ENCODE measurements at places on chromosomes 4 and X.

DNA sequence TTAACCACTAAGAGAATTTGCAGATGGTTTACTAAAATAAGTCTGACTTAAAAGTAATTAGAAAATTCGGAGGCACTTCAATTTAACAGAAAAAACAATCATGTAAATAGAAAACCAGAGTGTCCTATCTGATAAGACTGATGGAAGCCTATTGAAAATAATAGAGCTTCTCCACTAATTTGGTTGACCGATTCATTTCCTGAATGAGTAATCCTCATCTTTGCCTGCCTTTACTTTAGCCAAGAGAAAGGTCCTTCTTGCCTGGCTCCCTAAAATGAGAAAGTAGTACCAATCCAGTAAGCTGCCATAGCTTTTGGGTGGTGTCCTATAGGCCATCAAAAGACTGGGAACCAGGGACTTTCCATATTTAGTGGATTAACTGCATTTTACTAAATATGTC, 48.4 kb downstream of the KCNIP4 start:
- no peak for DNase-seq

DNA sequence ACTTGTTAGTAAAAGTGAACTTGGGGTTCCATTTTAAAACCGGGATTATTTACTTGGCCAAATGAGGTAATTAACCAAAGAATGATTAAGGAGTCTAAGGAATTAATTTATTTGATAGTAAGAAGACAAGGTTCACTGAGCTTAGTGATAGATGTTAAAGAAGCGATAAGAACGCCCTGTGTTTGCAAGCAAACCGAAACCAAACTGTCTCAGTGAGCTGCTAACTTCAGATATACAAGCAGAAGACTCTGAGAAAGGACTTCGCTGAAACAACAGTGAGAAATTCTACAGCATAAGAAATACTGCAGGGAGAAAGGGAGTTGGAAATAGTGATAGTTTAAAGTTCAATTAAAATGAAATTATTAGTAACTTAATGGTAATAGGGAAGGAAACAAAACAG, 37.6 kb upstream of the SHISA3 start:
- DNase-seq = no peak

- DNase-seq = no peak
These were observed 3.2 kb downstream of the GBA3 start for GRCh38 chr4:22695917-22696316.

- DNase-seq = peak; percentile 71
These were observed 47.5 kb upstream of the GALNT7 start for GRCh38 chr4:173121076-173121561.

DNA sequence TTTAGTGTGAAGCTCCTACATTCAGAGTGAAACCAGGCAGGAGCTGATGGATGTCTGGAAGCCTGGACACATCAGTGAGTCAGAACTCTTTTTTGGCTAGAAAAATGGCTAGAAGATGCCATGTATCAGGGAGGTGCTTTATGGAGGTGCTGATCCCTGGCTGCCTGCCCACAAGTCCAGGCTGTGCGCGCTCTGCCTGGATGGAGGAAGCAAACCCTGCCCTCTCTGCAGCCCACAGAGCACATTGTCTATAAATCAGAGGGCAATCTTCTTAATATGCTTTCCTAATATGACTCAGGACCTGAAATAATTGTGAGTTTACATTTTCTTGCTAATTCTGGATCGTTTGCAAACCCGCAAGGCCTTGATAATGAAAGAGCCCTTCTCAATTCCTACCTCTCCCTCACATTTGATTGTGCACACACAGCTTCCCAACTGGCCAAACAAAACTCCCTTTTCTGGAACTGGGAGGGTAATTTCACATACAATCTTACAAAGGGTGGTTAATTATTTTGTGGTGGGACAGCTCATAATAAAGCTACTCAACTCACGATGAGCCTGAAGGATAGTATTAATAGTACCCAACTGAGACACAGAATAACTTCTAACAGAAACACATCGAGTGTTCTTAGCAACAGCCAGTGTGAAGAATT, 11.7 kb downstream of the MFAP3L start:
- no peak for DNase-seq

DNA sequence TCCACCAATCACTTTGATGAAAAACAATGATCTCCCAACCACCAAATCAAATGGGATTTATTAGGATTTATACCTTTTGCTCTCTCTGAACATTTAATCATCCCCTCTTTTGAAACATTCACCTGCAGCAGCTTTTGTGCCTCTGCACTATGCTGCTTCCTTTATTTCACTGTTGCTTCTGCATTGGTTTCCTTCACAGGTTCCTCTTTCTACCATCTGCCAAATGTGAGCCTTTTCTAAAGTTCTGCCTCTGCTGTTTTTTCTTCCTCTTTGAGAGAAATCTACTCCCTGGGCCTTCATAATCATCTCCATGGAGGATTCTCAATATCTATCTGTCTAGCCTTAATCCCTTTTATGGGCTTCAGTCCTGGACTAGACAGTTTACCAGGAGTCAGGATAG, 24.7 kb downstream of the CUL4B start:
- no peak for DNase-seq

- DNase-seq = no peak
These were observed 130.4 kb upstream of the FRMPD4 start for GRCh38 chrX:12007881-12008280.

GRCh38 chrX:54529151-54529550, 868 bp upstream of the GNL3L start:
- DNase-seq = no peak

GRCh38 chr4:176354884-176355283, 35.1 kb downstream of the SPCS3 start:
- DNase-seq = no peak

GRCh38 chrX:63855896-63856295, 70.9 kb upstream of the ARHGEF9 start:
- no peak for DNase-seq

GRCh38 chr4:110487873-110488272, 11.9 kb downstream of the ENPEP start:
- DNase-seq = no peak

GRCh38 chr4:128866691-128867090, 57.2 kb downstream of the JADE1 start:
- no peak for DNase-seq

GRCh38 chrX:16394290-16394689, 227.0 kb downstream of the MAGEB17 start:
- no peak for DNase-seq

DNA sequence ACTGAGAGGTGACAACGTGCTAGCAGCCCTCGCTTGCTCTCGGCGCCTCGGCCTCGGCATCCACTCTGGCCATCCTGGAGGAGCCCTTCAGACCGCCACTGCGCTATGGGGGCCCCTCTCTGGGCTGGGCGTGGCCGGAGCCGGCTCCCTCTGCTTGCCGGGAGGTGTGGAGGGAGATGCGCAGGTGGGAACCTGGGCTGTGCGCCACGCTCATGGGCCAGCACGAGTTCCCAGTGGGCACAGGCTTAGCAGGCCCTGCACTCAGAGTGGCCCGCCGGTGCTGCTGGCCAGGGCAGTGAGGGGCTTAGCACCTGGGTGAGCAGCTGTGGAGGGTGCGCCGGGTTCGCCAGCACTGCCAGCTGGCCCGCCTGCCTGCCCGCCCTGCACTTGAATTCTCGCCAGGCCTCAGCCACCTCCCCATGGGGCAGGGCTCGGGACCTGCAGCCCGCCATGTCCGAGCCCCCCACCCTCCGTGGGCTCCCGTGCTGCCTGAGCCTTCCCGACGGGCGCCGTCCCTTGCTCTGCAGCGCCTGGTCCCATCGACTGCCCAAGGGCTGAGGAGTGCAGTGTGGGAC, 148.0 kb downstream of the RAPGEF2 start:
- no peak for DNase-seq

DNA sequence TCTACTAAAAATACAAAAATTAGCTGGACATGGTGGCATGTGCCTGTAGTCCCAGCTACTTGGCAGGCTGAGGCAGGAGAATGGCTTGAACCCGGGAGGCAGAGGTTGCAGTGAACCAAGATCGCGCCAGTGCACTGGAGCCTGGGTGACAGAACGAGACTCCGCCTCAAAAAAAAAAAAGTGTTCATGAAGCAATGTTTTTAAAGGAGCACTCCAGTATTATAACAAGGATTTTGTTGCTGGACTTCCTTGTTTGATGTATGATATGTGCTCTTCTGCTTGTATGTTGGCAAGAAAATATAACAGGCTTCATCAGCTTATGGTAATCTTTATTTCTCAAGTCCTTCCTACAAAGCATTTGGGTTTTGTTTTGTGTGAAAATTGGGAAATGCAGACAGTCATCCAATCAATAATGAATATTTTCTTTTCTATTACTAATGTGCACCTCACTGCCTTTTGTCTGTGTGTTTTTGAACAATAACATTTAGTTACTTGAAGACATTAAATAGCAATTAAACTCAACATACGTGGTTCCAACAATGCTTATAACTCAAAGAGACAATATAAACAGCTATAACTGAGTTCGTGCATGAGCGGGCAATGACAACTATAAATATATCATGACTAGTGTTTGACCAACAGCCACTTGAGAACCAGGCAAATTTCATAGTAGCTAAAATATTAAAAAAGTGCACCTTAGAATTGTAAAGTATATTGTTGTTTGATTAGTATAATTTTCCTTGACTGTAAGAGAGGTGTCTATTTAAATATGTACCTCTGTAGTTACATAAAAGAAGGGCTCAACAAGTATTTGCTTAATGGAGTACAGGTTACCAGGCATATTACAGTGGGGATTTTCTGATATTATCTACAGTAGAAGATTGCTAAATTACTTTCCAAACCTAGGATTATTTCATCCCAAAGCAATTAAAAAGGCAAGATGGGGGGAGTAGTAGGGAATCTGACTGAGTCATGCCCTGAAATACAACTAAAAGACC, 210.7 kb downstream of the PPP3CA start:
- DNase-seq = no peak

DNA sequence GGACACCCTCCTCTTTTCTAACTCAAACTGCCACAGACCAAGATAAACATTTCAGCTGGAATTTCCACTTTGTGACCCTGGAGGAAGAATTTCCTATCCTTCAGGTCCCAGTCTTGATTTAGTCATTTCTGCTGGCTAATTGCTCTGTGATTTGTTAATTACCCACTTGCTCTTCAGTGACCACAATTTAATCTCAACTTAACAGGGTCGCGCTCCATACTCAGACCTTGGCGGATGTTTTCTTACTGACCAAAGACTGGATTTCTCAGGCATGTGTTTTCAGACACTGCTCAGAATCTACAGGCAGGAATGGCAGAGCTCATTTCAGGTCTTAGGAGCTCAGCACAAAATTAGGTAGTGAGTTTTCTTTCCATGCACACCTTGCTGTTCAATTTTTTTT, 188.9 kb downstream of the ASMT start:
- DNase-seq = no peak

GRCh38 chrX:8027827-8028226, 100.6 kb upstream of the PNPLA4 start:
- DNase-seq = no peak

GRCh38 chr4:150305995-150306394, 227.8 kb downstream of the DCLK2 start:
- DNase-seq = no peak

DNA sequence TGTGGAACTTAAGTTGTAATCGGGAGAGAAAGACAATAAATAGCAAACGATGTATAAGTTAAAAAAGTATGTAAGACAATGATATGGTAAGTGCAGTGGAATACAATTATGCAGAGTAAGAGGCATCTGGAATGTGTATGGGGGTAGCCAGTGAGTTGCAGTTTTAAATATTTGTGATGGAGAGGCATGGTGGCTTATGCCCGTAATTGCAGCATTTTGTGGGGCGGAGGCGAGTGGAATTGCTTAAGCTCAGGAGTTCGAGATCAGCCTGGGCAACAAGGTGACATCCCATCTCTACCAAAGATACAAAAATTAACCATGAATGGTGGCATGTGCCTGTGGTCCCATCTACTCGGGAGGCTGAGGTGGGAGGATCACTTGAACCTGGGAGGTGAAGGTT, 52.5 kb upstream of the WDFY3 start:
- no peak for DNase-seq

- DNase-seq = no peak
These were observed 13.1 kb upstream of the BANK1 start for GRCh38 chr4:101777431-101777830.

GRCh38 chr4:91758487-91758886, 545.3 kb upstream of the GRID2 start:
- DNase-seq = no peak

GRCh38 chr4:94978904-94979303, 221.1 kb downstream of the BMPR1B start:
- no peak for DNase-seq
